T-helper 9 cell (primary cell): ENCODE measurements at places on chromosomes 13 and 19.

- DNase-seq, result peak; percentile 17
These were observed 35.9 kb upstream of the ZSCAN5A start for GRCh38 chr19:56350416-56351045.

DNA sequence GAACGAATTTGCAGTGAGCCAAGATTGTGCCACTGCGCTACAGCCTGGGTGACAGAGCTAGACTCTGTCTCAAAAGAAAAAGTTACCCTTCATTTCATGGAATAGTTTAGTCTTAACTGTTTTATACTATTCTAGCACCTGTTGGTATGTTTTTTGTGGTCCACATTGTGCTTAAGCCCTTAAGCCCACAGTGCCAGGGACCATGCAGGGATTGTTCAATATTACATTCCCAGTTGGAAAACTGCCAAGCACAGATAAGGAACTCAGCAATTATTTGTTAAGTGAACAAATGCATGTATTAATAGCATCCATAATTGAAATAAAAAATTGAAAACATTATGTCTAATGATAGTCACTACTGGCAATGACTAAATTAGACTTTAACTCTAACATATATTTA lies 193.5 kb downstream of the PCDH17 start:
- DNase-seq, result no peak

DNA sequence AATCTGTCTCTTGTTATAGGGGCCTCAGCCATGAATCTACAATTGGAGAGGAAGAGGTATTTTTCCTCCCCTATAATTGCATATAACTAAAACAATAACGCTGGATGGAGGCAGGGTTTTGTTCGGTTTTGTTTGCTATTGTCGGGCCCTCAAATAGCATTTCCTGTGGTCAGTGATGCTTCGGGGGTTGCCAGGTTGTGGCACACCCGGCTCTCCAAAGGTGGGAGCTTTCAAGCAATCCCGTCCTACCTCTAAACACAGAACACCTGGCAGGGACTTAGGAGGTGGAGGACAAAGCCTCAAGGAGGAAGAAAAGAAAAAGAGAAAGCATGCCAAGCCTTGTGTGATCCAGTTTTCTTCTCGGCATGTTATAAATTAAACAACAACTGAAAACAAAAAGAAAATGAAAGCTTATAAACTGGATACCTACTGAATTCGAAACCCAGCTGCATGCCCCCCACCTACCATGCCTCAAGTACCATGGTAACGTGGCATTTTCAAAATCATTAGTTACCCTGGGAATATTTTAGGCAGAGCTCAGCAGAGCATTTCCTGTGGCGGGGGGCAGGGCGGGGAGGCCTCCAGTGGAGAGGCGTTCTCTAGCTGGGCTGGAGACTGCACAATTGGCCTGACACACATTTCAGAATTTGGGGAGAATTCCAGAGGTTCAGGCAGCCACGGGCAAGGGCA lies 213.8 kb downstream of the DCLK1 start:
- no peak for DNase-seq

DNA sequence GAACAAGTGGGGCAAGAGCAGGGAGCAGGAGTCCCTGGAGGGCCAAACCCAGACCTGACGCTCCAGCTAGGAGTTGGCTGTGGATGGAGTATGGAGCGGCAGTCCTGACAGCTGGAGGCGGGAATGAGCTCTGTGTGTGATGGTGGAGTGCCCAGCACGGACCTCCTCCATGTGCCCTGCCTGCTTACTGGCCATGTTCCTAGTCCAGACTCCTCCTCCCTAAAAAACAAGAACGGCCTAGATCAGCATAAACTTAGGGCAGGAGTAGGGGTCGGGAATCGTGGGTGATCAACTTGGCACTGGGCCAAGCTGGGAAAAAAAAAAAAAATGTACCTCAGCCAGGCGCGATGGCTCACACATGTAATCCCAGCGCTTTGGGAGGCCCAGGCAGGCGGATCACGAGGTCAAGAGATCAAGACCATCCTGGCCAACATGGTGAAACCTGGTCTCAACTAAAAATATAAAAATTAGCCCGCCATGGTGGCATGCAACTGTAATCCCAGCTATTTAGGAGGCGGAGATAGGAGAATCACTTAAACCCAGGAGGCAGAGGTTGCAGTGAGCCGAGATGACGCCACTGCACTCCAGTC lies 29.5 kb downstream of the LTBP4 start:
- no peak for DNase-seq

DNA sequence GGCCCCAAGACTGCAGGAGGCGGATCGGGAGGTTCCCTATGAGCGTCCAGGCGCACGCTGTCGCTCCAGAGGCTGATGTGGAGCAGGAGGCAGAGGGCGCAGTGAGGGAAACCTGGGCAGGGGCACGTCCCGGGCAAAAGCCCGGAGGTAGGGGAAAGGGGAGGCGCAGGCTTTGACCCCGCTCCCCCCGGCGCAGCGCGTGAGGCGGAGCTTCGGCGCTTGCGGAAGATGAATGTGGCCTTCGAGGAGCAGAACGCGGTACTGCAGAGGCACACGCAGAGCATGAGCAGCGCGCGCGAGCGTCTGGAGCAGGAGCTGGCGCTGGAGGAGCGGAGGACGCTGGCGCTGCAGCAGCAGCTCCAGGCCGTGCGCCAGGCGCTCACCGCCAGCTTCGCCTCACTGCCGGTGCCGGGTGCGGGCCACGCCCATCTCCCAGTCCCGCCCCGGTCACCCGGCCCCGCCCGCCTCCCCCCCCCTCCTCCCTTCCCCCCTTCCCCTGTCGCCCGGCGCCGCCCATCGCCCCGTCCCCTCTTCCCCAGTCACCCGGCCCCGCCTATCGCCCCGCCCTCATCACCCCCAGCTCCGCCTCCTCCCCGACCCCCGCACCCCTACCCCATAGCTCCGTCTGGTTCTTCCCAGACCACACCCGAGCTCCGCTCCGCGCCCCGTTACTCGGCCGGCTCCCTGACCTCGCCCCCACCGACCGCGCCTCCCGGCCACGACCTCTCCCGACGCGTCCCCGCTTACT lies 4.1 kb downstream of the HMG20B start:
- no peak for DNase-seq

GRCh38 chr19:13906521-13906904 lies 512 bp downstream of the CC2D1A start:
- peak; percentile 16 for DNase-seq

GRCh38 chr19:35458731-35459391 lies 10.8 kb downstream of the FFAR2 start:
- no peak for DNase-seq

DNA sequence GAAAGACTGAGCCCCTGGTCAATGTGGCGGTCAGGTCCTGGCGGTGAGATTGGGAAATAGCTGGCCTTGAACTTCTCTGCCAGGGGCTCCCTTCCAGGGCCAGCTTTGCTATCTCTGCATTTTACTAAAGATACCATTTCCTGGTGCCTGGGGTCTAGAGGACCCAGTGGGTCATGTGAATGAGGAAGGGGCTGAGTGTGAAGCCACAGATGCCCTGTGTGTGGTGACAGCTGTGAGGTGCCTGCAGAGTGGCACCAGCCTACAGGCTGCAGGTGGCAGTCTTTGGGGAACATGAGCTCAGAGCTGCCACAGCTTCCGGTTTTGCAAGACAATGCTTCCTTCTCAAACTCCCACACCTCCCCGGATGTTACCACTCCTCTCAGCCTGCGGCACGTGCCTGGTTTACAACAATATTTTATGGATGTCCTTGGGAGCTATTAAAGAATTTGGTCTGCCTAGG lies 5.2 kb upstream of the MLNR start:
- peak; percentile 13 for DNase-seq

GRCh38 chr19:44857837-44858236 lies 11.7 kb downstream of the NECTIN2 start:
- no peak for DNase-seq

DNA sequence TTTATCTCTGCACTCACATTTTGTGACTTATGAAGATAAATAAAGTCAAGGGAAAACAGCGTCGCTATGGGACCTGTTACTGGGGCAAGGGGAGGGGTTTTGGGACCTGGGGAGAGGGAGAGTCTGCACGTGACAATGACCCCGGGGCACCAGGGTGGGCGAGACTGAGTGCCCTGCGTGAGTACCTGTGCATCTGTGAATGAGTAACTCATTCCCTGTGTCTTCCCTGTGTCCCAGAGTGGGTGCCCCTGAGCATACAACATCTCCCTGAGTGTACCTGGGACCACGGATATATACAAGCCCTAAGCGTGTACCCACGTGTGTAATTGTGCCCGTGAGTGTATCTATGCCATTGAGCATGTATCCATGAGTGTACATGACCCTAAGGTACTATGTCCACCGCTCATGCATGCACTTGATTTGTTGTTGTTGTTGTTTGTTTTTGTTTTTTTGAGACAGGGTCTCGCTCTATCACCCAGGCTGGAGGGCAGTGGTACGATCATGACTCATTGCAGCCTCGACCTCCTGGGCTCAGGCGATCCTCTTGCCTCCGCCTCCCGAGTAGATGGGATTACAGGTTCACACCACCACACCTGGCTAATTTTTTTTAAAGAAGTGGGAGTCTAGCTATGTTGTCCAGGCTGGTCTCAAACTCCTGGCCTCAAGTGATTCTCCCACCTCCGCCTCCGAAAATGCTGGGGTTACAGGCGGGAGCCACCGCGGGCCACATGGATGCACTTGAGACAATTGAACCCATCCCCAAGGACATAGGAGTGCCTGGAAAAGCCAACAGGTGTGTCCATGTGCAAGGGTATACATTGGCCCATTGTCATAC lies 645 bp upstream of the TRAPPC5 start:
- DNase-seq, result no peak

GRCh38 chr13:67806796-67807195 lies 576.7 kb upstream of the PCDH9 start:
- DNase-seq, result no peak
